Tongue (tissue), 3 donors: ENCODE measurements at places on chromosomes 4 and X.

GRCh38 chr4:140697709-140698560 is 58.2 kb downstream of the TBC1D9 start:
- peak; percentile 44 for DNase-seq

DNA sequence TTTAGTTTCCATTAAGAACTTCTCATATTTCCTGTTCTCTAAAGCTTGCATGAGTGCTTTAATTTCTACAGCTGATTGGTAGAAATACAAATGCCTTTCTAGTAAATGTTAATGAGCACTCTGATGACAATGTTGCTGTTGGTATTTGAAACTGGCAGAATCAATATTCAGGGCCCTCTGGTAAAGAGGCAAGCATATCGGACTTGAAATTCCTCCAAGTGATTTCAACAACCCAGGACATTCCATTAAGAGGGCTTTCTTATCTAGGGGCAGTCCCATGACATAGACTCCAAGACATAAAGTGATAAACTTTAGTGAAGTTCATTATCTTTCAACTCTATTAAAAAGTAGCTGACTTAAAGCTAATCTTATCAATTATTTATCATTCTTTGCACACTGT is 83.1 kb upstream of the VCX start:
- DNase-seq = no peak

DNA sequence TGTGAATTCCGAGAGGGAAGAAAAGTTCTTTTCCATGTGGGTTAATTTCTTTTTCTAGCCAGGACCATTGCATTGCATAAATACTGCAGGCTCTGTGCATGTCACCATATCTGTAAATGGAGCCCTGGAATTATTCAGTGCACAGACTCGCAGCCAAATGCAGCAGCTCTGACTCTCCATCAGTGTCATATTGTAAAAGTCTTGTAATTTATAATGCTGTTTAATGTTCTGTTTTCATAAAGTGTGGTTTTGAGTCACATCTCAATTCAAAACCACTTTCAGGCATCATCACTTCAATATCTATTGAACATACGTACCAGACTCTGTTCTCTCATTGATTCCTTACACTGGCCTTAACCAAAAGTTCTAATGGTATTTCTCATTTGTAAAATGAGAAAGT is 193.9 kb upstream of the RPL34 start:
- DNase-seq = no peak

- DNase-seq = peak; percentile 10
Observed at GRCh38 chr4:112279025-112279881, 6.5 kb downstream of the TIFA start.

GRCh38 chr4:113962016-113962347 is 17.5 kb downstream of the ARSJ start:
- no peak for DNase-seq

- DNase-seq = no peak
Observed at GRCh38 chr4:179447308-179447707, 2005.1 kb upstream of the AGA start.

- no peak for DNase-seq
Observed at GRCh38 chr4:56681853-56682525, 893 bp upstream of the HOPX start.

- no peak for DNase-seq
Observed at GRCh38 chr4:3808597-3808996, 42.4 kb downstream of the ADRA2C start.

DNA sequence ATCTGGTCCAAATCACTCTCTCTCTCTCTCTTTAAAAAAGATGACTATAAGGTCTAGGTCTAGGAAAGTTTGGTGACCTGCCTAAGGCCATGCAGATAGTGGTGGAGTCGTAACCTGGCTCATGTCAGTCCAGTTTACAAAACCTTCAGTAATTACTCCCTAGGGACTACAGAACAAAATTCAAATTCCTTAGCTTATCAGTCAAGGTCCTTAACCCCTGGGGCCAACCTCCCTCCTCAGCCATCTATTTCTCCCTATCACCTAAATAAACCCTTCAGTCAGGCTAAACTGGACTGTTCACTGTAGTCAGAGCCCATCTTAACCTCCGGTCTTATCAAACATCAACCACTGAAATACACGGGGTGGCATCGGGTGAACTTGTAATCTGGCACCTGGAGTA is 68.9 kb downstream of the MAP3K15 start:
- no peak for DNase-seq

GRCh38 chr4:86686741-86687140 is 92.6 kb downstream of the PTPN13 start:
- DNase-seq = no peak

DNA sequence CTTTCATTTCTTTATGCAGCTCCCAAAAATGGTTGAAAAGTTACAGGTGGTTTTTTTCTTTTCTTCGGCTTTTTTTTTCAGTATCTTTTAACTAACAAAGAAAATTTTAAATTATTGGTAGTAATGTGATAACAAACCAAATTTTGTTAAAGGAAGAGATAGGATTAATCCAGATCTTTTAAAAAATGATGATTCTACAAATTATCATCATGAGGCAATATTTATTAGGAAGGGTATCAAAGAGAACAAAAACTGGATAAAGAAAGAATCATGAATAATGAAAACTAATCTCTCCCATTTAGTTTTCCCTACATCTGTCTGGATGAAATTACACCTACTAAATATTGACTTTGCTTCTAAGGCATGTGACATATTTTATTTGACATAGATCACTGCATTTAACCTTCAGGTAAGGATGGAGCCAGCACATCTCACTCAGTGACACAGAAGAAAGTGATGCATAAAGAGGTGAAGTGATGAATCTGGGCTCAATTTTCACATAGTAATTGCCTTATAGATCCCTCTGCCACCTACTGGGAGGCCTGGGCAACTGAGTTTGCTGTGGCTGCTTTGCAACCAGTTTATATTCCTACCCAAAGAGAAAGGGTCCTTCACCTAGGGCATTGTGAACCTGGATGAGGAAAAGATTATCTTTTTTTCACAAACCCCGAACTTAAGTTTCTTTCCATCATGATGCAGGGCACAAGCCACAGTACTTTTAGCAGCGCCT is 155.6 kb downstream of the HNRNPD start:
- DNase-seq = no peak

DNA sequence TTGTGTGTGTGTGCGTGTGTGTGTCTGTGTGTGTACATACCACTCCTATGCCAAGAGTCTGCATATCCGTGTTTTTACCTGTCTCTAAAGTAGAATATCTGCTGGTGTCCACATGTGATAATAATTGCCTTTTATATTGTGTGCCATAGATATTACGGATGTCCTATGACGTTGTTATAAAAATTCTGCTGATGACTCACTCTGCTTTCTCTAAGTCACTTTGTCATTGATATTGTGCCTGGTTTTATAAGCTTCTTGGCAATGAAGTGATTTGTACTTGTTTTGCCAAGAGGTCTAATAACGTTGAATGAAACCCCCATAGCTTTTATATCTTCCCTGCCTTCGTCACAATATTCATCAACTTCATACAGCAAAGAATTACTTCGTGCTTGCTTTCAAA is 102.6 kb upstream of the C1GALT1C1 start:
- no peak for DNase-seq

GRCh38 chrX:140766024-140766611 is 56.6 kb downstream of the LINC00632 start:
- DNase-seq = peak; percentile 87

DNA sequence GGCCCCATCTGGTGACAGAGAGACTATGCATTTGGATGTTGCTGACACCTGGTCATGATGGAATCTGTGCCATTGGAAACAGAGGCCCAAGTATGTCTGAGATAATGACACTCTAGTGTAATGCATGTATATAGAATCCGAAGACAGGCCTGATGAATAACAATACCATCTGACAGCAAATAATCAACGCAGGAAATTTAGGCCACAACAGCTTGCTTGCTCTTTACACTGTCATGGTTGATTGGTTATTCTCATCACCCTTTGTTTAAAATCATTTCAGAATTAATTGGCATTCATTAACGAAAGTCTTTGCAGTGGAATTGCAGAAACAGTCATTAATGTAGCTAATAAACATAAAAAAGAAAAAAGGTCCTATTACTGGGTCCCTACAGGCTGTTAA is 194.8 kb downstream of the AFF2 start:
- DNase-seq = no peak

- DNase-seq = no peak
Observed at GRCh38 chr4:38781854-38782261, 932 bp downstream of the TLR10 start.

DNA sequence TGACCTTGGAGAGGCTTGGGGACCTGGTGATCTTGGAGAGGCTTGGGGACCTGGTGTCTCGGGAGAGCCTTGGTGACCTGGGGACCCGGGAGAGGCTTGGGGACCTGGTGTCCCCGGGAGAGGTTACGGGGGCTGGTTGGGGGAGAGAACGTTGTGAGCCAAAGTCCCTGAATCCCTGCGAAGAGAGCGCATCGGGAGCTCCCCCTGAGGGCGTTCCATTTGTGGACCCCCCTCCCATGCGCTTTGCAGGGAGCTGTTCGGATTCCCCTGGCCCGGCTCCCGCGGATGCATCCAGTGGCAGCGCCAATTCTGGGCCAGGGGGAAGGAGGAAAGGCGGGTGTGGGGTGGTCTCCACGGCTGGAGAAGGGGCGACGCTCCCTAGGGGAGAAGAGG is 13.3 kb downstream of the SHOX start:
- DNase-seq = no peak

- no peak for DNase-seq
Observed at GRCh38 chr4:81314897-81315470, 100.0 kb upstream of the PRKG2 start.

GRCh38 chrX:48848847-48849246 is 13.4 kb upstream of the PCSK1N start:
- DNase-seq = no peak

GRCh38 chr4:38871593-38871992 is 4.0 kb downstream of the FAM114A1 start:
- no peak for DNase-seq

- DNase-seq = no peak
Observed at GRCh38 chr4:131251321-131251720, 1897.8 kb upstream of the PCDH10 start.

- DNase-seq = no peak
Observed at GRCh38 chr4:189548484-189549125, 392.1 kb upstream of the FRG1 start.

DNA sequence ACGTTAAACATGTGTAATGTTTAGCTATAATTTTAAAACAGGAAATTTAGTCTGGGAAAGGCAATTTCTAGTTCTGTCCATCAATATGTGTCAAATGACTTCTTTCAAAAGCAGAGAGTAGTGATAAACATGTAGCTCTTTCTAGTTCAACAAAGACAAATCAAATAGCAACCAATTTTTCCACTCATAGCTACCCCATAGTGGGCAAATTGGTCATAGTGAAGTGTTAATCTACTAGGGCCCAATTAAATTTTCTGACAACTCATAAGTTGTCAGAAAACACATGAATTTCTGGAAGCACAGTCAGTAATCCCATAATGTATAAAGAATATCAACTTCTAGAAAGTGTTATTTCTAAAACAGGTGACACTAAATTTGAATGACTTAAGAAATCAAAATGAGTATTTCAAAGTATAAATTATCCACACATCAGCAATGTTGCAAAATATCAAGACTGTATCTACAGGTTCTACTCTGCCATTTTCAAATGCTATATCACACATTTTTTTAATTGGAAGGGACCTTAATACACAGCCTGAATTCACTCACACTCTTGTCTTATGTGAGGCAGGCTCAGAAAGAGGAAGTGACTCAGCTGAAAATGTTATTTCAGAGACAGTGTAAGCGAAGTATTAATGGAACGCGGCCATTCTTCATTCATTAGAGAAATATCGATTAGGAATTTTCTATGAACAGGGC is 7.7 kb downstream of the OCIAD2 start:
- DNase-seq = no peak

DNA sequence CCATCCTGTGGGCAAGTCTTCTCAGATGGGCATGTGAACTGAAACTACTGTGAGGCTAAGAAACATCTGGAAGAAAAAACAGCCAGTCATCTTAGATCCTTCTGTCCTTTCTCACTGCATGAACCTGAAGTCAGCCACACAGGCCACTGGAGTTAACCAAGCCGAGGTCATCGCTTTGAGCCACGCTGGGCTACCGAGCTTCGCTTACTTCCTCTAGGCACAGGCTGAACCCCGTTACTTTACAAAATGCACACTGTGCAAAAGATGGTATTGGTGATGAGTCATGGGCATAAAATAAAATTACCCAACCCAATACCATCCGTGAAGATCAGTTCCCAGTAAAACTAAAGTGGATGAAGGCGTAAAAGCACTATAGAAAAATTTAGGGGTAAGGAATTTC is 86.2 kb downstream of the MTMR1 start:
- no peak for DNase-seq

GRCh38 chr4:7629501-7630254 is 194.9 kb upstream of the PSAPL1 start:
- DNase-seq = no peak

- no peak for DNase-seq
Observed at GRCh38 chr4:109319684-109320083, 17.2 kb upstream of the COL25A1 start.

DNA sequence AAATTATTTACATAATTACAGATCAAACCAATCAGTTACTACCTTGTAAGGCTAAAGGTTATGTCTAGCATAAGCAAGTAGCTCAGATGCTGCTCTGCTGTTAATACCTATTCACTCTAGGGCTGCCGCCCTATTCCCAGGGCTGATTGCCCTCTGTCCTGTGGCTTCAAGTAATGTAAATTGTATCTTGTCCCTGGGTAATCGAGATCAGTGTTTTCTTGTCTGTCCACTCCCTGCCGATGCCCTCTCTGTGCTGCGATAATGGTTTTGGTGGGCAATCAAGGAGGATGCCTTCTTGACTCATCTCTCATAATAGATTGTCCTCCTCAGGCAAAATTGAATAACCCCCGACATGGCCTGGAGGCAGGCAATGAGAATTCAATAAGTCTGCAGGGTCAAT is 641.0 kb upstream of the PITX2 start:
- no peak for DNase-seq

DNA sequence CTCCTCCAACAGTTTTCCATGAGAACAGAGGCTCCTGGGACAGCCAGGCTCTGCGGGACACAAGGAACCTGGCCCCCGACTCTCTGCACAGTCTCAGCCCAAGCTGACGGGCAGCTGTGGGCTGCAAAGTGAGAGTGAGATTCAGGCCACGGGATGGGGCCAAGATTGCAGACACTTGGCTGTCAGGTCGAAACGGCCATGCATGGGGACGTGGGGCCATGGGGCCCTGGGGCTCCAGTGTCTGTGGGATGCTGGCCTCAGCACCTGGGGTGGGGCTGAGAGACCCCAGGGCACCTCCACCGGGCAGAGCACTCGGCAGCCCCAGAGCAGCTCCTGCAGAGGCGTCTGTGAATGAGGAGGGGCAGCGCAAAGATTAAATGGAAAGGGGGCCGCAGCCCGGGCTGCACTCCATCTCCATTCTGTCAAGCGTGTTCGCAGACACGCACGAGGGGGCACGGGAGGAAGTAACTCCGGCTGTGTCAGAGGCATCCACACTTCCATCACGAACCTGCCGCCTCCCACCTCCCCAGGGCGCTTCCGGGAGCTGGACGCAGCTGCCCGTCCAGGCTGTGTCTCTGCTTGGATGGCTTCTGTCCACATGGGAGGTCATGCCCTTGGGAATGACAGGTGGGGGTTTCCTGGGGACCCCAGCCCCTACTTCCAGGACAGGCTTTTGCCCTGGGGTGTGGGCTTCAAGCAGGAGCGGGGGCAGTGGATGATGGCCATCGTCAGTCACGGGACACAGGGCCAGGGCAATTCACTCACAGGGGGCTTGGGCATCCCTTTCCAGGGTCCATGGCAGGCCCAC is 82.8 kb upstream of the NKX1-1 start:
- DNase-seq = no peak

GRCh38 chrX:134849390-134849789 is 141.4 kb upstream of the SMIM10 start:
- DNase-seq = no peak
